SK-MEL-5 (cell line): ENCODE measurements at places on chromosomes 7 and 10.

- DNase-seq = no peak
These were observed 32.7 kb downstream of the VWA2 start for GRCh38 chr10:114271779-114272167.

GRCh38 chr10:77230194-77230593, 407.4 kb downstream of the KCNMA1 start:
- no peak for DNase-seq

DNA sequence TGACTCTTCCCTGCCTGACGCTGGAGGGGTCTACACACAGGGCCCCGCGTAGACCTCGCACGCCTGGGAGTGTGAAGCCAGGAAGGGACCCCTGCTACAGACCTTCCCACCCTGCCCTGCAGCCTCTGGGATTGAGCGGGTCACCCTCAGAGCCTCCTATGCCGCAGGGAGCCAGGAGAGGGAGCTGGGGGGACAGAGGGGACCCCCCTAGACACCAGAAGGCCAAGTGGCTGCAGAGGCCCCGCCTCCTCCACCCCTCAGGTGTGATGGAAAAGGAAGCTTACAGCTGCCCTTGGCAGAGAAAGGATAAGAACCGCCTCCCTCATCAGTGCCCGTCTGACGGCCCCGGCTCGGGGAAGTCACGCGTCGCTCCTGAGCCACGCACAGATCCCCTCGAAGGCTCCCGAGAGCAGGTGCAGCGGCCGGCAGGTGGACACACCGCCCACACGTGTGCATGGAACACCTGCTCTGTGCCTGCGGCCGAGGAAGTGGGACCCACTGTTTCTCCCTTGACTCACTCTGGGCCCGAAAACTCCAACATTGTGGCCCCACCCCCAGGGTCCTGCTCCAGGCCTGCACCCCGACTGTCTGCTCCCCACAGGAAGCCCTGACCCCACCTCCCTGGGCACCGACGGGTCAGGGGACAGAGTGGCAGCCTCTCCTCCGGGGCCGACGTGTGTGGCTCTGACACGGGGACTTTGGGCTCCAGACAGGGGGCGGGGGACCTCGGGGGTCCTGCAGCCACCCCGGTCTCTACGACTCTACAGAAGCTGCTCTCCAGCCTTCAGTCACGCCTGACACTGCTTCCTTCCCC, 73.3 kb downstream of the MICALL2 start:
- DNase-seq = no peak

- DNase-seq = no peak
These were observed 5.7 kb downstream of the ZFAND2A start for GRCh38 chr7:1154172-1154739.

DNA sequence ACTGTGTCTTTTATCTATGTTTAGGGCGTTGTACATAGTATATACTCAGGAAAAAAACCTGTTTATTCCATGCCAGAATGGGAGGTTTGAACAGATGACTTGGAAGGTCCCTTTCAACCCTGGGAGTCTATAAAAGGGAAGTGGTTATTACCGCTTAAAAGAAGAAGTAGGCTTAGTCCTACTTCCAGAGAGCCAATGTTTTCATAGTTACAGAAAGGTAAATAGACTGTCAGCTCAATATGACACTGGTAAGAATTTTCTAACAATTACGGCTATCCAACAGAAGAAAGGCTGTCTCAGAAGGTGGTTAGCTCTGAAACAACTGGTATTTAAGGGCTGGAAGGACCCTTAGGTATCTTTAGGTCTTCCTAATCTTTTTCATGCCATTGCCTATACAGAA, 1.1 kb upstream of the TFAM start:
- DNase-seq = no peak

DNA sequence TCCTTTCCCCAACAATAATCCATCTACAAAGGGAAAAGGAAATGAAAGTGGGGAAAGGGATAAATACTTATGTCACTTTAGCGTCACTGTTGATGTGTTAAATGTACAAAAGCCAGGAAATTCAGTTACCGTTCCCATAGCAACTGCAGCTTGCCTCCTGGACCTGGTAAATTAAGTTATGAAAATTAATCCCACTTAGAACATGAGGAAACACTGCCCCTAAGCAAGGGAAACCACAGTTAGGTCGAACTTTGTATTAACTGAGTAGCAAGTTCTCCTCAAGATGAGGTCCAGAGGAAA, 338.2 kb upstream of the AOAH start:
- DNase-seq = no peak

DNA sequence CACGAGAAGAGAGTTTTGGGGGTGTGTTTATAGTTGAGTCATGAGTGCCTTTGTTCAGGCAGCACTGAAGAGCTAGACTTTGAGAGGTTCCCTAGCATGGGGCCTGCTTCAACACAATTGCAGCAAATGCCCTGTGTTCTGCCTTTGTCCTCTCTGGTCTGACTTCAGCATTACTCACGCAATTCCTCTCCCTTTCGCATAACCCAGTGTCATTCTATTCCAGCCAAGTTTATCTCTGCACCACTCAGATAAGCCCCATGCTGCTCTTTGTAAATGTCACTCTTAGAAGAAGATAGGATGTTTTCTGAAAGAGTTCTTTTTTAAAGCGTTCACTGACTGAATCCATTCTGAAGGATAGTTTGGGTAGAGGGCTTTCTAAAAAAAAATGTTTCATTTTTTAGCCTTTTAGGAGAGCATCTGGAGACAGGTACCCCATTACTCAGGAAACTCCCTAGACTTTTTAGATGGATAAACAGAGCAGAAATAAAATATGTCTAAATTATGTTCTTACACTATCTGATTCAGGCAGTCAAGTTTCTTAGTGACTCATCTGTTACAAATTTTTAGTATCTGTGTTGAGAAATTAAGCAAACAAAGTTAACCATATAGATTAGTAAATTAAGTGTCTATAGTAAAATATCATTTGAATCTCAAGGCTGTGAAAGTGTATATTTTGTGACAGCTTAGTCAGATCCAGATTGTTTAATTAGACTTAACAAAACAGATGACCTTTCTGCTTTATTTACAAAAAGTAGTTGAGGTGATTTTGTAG, 318.5 kb downstream of the GPR158 start:
- DNase-seq = peak; percentile 82

DNA sequence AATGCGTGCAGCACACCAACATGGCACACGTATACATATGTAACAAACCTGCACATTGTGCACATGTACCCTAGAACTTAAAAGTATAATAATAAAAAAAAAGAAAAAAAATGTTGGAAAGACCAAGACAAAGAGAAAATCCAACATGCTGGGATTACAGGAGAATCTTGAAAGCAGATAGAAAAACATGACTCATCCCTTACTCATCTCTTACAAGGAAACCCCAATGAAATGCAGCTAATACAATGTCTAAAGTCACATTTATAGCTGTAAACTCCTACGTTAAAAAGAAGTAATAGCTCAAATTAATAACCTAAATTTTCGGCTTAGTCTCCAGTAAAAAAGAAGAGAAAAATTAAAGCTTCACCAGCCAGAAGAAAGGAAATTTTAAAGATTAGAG, 47.5 kb upstream of the DGKB start:
- DNase-seq = no peak

- DNase-seq = no peak
These were observed 11.6 kb downstream of the GHRHR start for GRCh38 chr7:30975256-30975899.

GRCh38 chr10:19491166-19491565, 325.1 kb upstream of the PLXDC2 start:
- no peak for DNase-seq

DNA sequence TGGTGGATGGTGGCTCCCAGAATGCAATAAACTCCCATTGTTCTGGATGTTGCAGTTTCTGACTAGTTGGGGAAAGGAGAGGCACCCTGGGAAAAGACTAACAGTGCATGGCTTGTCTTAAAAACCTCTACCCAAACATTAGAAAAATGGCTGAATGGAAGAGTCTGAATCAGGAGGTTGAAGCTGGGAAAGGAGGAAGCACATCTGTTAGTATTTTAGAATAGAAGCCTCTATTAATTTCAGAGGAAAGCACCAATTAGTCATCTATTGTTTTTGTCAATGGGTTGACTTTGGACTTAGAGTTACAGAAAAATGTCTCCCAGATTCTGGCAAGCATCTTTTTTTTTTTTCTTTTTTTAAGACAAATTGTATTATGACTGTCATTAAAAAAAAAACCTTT, 56.1 kb upstream of the ELMO1 start:
- peak; percentile 28 for DNase-seq

- DNase-seq = no peak
These were observed 182.0 kb upstream of the PHYHIPL start for GRCh38 chr10:58994226-58995057.

DNA sequence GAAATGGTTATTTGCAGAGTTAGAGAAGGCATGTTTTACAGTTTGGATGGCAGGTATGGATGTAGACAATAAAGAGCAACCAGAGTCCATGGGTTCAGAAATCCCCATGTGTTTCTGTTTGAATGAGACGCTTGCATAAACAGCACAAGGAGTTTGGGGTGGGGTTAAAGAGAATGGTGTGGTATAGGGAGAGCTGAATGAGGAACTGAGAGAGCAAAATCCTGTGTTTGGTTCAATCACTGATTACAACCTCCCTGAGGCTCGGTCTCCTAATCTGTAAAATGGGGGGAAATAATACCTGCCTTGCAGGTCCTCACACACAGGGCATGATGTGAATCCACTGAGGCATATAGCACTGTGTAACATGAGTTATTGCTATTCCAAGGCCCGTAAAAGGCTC, 23.7 kb downstream of the CAV1 start:
- DNase-seq = no peak

DNA sequence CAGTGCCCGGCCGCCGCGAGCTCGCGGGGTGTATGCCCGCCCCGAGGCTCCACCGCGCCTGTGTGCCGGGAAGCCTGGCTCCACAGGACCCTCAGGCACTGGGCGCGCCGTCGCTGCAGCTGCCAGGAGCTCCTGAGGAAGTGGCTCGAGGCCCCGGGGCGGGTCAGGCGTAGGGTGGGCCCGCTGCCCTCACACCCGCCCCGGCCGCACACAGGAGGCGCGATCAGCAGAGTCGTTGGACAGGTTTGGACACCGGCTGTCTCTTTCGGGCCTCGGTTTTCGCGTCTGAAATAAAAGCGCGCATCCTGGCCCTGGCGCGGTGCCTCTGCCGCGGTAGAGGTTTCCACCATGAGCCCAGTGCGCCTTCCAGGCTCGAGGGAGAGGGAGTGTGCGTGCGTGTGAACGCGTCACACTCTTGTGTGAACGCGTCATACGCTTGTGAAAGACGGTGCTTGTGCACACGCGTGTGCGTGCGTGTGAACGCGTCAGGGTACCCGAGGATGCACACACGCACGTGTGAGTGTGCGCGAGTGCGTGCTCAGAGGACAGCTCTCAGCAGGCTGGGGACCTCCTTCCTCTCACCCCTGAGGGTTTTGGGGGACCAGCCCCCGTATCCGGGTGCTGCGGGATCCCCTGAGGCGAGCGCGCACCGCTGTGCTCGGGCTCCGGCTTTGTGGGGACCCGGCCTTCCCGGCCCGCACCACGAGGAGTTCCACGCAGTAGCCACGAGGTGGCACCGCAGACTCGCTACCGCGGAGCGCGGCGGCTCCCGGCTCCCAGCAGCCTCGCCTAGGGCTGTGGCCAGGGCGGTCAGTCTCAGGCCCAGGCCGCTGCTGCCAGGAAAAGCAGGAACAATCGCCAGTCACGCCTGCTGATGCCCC, 83.8 kb downstream of the BMS1 start:
- peak; percentile 61 for DNase-seq

- no peak for DNase-seq
These were observed 1028.5 kb upstream of the PHF14 start for GRCh38 chr7:9945131-9945530.
